ENCODE measurements at places on chromosomes 13 and 19.

- H3K27ac ChIP-seq, result no peak overlapping the region
- peaks cover 9% of the 10 kb centered on the region for H3K27me3 ChIP-seq
- DNase-seq, result no peak
- no peak overlapping the region for H3K4me3 ChIP-seq
- peaks cover 3% of the 10 kb centered on the region for H3K36me3 ChIP-seq
These were observed 148.4 kb downstream of the AKAP11 start for GRCh38 chr13:42420304-42420703.

- peaks cover 4% of the 10 kb centered on the region for H3K36me3 ChIP-seq
- no peak for DNase-seq
- H3K27me3 ChIP-seq, result no peaks in the 10 kb centered on the region
- H3K27ac ChIP-seq, result no peak overlapping the region
- peaks cover 8% of the 10 kb centered on the region for H3K4me1 ChIP-seq
- H3K4me3 ChIP-seq, result peak overlapping the region; percentile 10
These were observed 10.1 kb upstream of the NFIX start for GRCh38 chr19:12985049-12985776.

- H3K4me3 ChIP-seq, result peak overlapping the region; percentile 77
- H3K27me3 ChIP-seq, result no peaks in the 10 kb centered on the region
- H3K36me3 ChIP-seq, result peaks cover 2% of the 10 kb centered on the region
- DNase-seq, result peak; percentile 74
- H3K4me1 ChIP-seq, result peaks cover 31% of the 10 kb centered on the region
These were observed 23.1 kb downstream of the LRFN3 start for GRCh38 chr19:35959040-35959967.

DNA sequence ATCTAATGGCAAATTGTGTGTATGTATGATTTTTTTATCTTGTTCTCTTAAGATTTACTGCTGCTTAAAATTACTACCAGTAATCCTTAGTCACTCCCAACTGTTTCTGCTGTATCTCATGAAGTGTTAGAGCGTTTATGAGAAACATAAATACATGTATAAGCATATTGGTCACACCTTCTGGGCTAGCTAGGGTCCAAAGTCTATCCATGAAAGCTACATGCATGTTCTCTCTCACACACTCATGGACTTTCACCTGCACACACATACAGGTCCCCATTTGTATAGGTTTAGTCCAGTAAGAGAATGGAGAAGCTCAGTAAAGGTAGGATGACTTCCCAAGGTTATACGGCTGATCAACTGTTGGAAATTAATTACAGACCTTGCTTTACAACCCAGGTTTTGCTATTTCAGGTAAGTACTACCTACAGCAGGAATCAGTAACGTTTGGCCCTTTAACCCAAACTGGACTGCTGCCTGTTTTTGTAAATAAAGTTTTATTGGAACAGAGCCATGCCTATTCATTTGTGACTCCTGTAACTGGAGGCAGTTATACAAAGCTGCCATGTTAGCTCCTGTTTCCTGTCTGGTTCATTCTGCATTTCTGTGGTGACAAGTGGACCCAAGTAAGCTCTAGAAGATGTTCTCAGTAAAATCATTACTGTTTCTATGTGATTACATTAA, 15.3 kb downstream of the METTL21C start:
- peak overlapping the region; percentile 1 for H3K27ac ChIP-seq
- no peak for DNase-seq
- H3K4me1 ChIP-seq, result peaks cover 12% of the 10 kb centered on the region
- H3K36me3 ChIP-seq, result peaks cover 36% of the 10 kb centered on the region
- H3K27me3 ChIP-seq, result no peaks in the 10 kb centered on the region

GRCh38 chr13:59236944-59237343, 926.8 kb downstream of the DIAPH3 start:
- H3K36me3 ChIP-seq, result no peaks in the 10 kb centered on the region
- no peaks in the 10 kb centered on the region for H3K4me1 ChIP-seq
- no peaks in the 10 kb centered on the region for H3K27me3 ChIP-seq
- no peak for DNase-seq
- H3K27ac ChIP-seq, result no peak overlapping the region
- no peak overlapping the region for H3K4me3 ChIP-seq

DNA sequence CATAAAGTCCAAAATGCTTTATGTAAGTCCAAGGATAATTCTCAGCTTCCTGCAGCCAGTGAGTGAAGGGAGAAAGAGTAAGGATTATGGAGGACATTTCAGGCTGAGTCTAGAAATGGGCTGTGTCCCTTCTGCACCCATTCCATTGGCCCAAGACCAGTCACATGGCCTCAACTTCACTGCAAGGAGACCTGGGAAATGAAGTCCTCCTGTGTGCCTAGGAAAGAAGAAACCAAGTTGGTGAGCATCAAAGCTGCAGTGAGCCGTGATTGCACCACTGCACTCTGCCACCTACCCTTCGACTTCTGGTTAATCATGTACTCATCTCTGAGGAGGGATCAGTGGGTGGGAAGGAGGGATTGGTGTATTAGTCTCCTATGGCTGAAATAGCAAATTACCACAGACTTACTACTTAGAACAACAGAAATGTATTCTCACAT, 3.6 kb upstream of the CD37 start:
- no peaks in the 10 kb centered on the region for H3K27me3 ChIP-seq
- H3K27ac ChIP-seq, result peak overlapping the region; percentile 22
- H3K4me1 ChIP-seq, result peaks cover 78% of the 10 kb centered on the region
- H3K4me3 ChIP-seq, result peak overlapping the region; percentile 41
- peaks cover 24% of the 10 kb centered on the region for H3K36me3 ChIP-seq

- H3K4me1 ChIP-seq, result peaks cover 91% of the 10 kb centered on the region
- no peak overlapping the region for H3K27ac ChIP-seq
- no peak for DNase-seq
- H3K27me3 ChIP-seq, result no peaks in the 10 kb centered on the region
These were observed 24.4 kb downstream of the UBAC2 start for GRCh38 chr13:99225078-99225477.

DNA sequence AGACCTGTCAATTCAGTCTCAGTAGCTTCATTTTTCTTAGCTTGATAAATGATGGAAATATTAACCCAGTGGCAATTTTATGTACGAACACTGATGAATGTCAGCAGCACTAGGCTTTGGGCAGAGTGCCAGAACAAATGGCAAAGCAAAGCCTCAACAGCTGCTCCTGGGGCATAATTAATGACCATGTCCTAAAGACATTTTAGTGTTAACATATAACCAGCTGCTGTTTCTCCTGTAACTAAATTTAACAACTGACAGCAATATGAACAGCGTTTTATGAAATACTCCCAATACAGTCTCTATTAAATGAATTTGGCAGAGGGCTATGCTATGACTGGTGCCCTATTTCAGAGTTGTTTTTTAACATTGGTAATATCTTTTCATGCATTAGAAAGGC, 47.1 kb downstream of the ZNF568 start:
- peaks cover 2% of the 10 kb centered on the region for H3K36me3 ChIP-seq
- H3K27me3 ChIP-seq, result no peaks in the 10 kb centered on the region
- no peaks in the 10 kb centered on the region for H3K4me1 ChIP-seq
- no peak overlapping the region for H3K4me3 ChIP-seq
- H3K27ac ChIP-seq, result no peak overlapping the region
- no peak for DNase-seq

GRCh38 chr19:8702350-8702749, 3.8 kb upstream of the ACTL9 start:
- H3K4me1 ChIP-seq, result peaks cover 25% of the 10 kb centered on the region
- no peak for DNase-seq
- H3K27me3 ChIP-seq, result no peaks in the 10 kb centered on the region

- DNase-seq, result peak; percentile 56
- peaks cover 33% of the 10 kb centered on the region for H3K4me1 ChIP-seq
- H3K27ac ChIP-seq, result no peak overlapping the region
- H3K4me3 ChIP-seq, result no peak overlapping the region
These were observed 2.4 kb upstream of the ARGLU1 start for GRCh38 chr13:106570299-106570852.

- H3K4me1 ChIP-seq, result peaks cover 26% of the 10 kb centered on the region
- peaks cover 36% of the 10 kb centered on the region for H3K36me3 ChIP-seq
- H3K27me3 ChIP-seq, result no peaks in the 10 kb centered on the region
These were observed 4.4 kb downstream of the CKAP2 start for GRCh38 chr13:52459668-52460067.

DNA sequence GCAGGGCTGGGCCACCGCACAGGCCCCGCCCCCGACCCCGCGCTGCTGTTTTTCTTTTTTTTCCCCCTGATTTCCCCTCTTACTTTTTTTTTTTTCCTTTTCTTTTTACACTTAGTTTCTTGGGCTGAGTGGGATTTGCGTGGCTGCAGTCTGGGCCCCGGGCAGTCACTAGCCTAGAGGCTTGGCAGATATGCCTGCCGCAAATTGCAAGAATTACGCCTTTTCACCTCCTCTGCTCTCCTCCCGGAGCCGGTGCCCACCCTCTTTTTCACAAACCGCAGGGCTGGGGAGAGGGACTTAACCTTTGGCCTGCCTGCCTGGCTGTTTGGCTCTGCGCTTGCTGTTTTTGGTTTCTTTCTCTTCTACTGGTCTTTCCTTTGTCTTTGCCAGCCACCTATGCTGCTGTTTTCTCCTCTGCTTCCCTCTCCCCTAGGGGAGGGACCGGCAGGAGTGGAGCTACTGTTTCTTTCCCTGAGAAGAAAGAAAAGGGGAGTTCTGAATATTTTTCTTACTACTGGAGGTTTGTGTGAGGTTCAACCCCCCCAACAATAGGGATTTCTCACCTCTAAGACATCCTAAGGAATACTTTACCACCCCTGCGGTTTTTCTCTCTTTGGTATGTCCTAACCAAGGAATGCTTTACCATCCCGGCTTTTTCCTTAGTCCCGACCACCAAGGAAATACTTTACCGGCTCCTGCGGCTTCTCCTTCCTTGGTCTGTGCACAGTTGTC, 11.0 kb downstream of the ZNF552 start:
- peaks cover 27% of the 10 kb centered on the region for H3K36me3 ChIP-seq
- H3K4me3 ChIP-seq, result peak overlapping the region; percentile 63
- peak overlapping the region; percentile 69 for H3K27ac ChIP-seq

- DNase-seq, result no peak
- no peaks in the 10 kb centered on the region for H3K4me1 ChIP-seq
- no peak overlapping the region for H3K27ac ChIP-seq
- no peaks in the 10 kb centered on the region for H3K36me3 ChIP-seq
- no peak overlapping the region for H3K4me3 ChIP-seq
- H3K27me3 ChIP-seq, result no peaks in the 10 kb centered on the region
These were observed 852.7 kb upstream of the KLHL1 start for GRCh38 chr13:70960841-70961443.

GRCh38 chr13:65789815-65790214, 1440.3 kb downstream of the PCDH9 start:
- no peaks in the 10 kb centered on the region for H3K27me3 ChIP-seq
- H3K27ac ChIP-seq, result no peak overlapping the region
- no peak for DNase-seq
- H3K4me3 ChIP-seq, result no peak overlapping the region

- no peaks in the 10 kb centered on the region for H3K27me3 ChIP-seq
- no peak overlapping the region for H3K4me3 ChIP-seq
- no peak for DNase-seq
- peaks cover 5% of the 10 kb centered on the region for H3K36me3 ChIP-seq
- peaks cover 22% of the 10 kb centered on the region for H3K4me1 ChIP-seq
These were observed 25.4 kb downstream of the ATP11A start for GRCh38 chr13:112715210-112715609.

GRCh38 chr13:32726374-32727037, 140.3 kb downstream of the PDS5B start:
- DNase-seq, result no peak
- H3K36me3 ChIP-seq, result peaks cover 1% of the 10 kb centered on the region
- H3K4me1 ChIP-seq, result peaks cover 52% of the 10 kb centered on the region
- no peak overlapping the region for H3K27ac ChIP-seq
- no peak overlapping the region for H3K4me3 ChIP-seq

DNA sequence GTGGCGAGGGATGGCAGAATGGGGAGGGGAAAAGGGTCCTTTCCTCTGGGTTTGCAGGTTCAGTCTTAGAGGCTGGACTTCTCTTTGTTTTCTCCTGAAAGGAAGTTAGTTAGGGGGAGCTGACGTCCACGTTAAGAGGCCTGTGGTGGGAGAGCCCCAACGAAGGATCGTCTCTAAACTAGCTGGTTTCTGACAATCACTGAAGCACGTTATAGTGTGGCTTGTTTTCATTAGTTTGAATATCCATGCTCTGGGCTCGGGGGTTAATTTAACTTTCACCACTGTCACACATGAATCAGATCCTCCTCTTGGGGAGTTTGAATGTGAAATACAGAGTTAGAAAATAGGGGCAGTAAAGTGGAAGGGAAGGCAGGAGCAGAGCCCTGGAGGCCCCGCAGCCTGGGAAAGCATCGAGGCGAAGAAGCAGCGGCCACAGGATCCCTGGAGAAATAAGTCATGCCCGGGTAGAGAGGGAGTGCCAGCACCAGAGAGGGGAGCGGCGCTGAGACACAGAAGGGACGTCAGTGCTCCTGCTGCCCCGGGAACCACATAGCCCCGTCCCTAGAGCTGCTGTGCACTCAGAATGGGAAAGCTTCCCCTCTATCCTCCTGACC, 31.1 kb upstream of the AMER2 start:
- H3K36me3 ChIP-seq, result no peaks in the 10 kb centered on the region
- H3K27me3 ChIP-seq, result peaks cover 36% of the 10 kb centered on the region
- no peak for DNase-seq
- no peaks in the 10 kb centered on the region for H3K4me1 ChIP-seq

DNA sequence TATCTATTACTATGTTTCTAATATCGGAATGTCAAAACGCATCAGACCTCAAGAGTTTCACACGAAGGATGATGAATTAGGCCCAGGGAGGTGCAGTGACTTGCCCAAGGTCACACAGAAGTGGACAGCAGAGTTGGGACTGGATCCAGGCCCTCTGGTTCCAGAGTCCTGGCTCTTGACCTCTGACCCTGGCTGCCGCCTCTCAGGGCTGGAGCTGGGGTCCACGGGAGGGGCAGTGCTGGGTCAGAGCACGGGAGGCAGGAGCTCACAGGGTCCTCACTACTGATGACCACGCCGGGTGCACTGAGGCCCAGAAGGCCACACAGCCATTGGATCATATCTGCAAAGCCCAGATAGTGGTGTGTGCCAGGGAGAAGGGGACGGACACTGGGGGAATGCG, 9.2 kb upstream of the ASPDH start:
- DNase-seq, result no peak
- peaks cover 3% of the 10 kb centered on the region for H3K36me3 ChIP-seq
- H3K27ac ChIP-seq, result no peak overlapping the region
- peaks cover 3% of the 10 kb centered on the region for H3K27me3 ChIP-seq
- H3K4me3 ChIP-seq, result no peak overlapping the region

- no peak overlapping the region for H3K4me3 ChIP-seq
- no peaks in the 10 kb centered on the region for H3K27me3 ChIP-seq
- H3K4me1 ChIP-seq, result no peaks in the 10 kb centered on the region
- DNase-seq, result no peak
- H3K27ac ChIP-seq, result no peak overlapping the region
These were observed 59.7 kb downstream of the NAA16 start for GRCh38 chr13:41370736-41371135.

- H3K4me1 ChIP-seq, result no peaks in the 10 kb centered on the region
- H3K27ac ChIP-seq, result no peak overlapping the region
- no peak for DNase-seq
- H3K4me3 ChIP-seq, result no peak overlapping the region
These were observed 244.7 kb downstream of the COL4A1 start for GRCh38 chr13:110062077-110062776.

- H3K36me3 ChIP-seq, result peaks cover 2% of the 10 kb centered on the region
- peaks cover 63% of the 10 kb centered on the region for H3K27me3 ChIP-seq
- peak overlapping the region; percentile 78 for H3K4me3 ChIP-seq
- H3K27ac ChIP-seq, result no peak overlapping the region
These were observed 8.4 kb downstream of the EPHX3 start for GRCh38 chr19:15223649-15224361.

All from central memory CD8-positive, alpha-beta T cell (primary cell).